ENCODE measurements at places on chromosomes 5 and 9. TPM values are rescaled to one million over a fixed set of nuclear protein-coding genes. Genes with fewer than 3 reads are reported as not detected.

GRCh38 chr9:136512651-136513071, 29.8 kb upstream of the SEC16A start:
- DNase-seq: peak; percentile 36
- H3K27me3 ChIP-seq: no peaks in the 10 kb centered on the region
- no peak overlapping the region for H3K27ac ChIP-seq
- peaks cover 39% of the 10 kb centered on the region for H3K36me3 ChIP-seq
- no peak overlapping the region for H3K4me3 ChIP-seq

- H3K27me3 ChIP-seq: 0 out of 2 replicates have a peak, but pooled peaks cover 4% of the 10 kb centered on the region
- no peak for DNase-seq
- H3K36me3 ChIP-seq: no peaks in the 10 kb centered on the region
- H3K27ac ChIP-seq: no peak overlapping the region
Measured at GRCh38 chr9:2958219-2958618, 114.3 kb upstream of the PUM3 start.

DNA sequence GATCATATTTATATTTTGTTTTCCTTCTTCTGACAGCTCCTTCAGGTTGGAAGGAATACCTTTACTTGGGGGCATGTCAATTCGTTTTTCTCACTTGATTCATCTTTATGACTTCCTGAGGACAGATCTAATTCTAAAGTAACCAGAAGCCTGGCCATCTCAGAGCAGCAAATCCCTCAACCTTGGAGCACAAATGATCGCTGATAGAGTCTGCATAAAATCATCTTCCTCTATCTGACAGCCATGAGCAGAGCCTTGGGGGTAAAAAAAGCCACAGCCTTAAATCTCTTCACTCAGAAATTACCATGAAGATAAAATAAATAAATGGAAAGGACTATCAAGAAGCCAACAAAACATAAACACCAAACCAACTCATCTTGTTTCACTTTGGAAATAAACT, 325.8 kb downstream of the PRR16 start:
- H3K4me3 ChIP-seq: no peak overlapping the region
- H3K36me3 ChIP-seq: no peaks in the 10 kb centered on the region
- DNase-seq: no peak
- H3K4me1 ChIP-seq: no peaks in the 10 kb centered on the region

DNA sequence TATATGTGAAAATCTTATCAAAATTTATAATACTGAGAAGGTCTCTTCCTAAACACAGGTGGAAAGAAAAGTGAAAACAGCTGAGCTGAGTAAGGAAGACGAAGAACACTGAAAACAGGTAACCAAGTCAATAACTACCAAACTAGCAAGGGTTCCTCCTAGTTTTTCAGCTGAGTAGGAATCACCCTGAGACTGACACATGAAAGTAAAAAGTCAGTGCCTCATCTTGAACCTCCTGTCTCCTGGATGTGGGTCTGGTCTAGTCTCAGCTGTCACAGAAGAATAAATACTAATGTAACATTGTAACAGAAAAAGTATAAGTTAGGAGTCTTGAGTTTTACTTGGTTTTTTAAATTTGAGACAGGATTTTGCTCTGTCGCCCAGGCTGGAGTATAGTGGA, 121.0 kb downstream of the MEF2C start:
- H3K27ac ChIP-seq: no peak overlapping the region
- no peak overlapping the region for H3K4me3 ChIP-seq
- no peaks in the 10 kb centered on the region for H3K27me3 ChIP-seq
- DNase-seq: no peak
- H3K4me1 ChIP-seq: no peaks in the 10 kb centered on the region

- no peaks in the 10 kb centered on the region for H3K36me3 ChIP-seq
- DNase-seq: no peak
- H3K4me1 ChIP-seq: no peaks in the 10 kb centered on the region
- no peak overlapping the region for H3K4me3 ChIP-seq
- H3K27me3 ChIP-seq: no peaks in the 10 kb centered on the region
Measured at GRCh38 chr5:157217289-157218024, 36.8 kb downstream of the ITK start.

Gene CEL
- total RNA-seq: 0.71 TPM

Gene CCDC152
- 0.23 TPM for total RNA-seq

Gene SCAI
- total RNA-seq: 14.2 TPM
